Gastrocnemius medialis (tissue), 4 donors: ENCODE measurements at places on chromosomes 12 and 14.

DNA sequence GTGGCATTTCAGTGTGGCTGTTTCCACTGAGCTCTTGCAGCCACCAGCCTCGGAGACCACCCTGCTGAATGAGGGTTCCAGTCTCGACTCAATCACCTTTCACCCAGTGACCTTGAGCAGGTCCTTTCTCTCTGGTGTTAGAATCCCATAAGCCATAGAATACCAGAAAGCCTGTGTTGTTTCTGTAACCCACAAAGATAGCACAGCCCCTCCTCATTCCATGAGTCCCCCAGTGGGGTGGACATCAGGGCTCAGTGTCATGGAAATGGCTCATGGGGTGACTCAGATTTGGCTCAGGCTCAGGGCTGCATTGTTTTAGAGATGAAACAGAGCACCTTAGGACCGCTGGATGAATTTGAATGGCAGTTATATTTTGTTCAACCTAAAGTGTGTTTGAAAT lies 171.5 kb downstream of the PTPN11 start:
- DNase-seq = no peak

- peak; percentile 42 for DNase-seq
These were observed 1.5 kb downstream of the DDHD1 start for GRCh38 chr14:53151523-53152183.

DNA sequence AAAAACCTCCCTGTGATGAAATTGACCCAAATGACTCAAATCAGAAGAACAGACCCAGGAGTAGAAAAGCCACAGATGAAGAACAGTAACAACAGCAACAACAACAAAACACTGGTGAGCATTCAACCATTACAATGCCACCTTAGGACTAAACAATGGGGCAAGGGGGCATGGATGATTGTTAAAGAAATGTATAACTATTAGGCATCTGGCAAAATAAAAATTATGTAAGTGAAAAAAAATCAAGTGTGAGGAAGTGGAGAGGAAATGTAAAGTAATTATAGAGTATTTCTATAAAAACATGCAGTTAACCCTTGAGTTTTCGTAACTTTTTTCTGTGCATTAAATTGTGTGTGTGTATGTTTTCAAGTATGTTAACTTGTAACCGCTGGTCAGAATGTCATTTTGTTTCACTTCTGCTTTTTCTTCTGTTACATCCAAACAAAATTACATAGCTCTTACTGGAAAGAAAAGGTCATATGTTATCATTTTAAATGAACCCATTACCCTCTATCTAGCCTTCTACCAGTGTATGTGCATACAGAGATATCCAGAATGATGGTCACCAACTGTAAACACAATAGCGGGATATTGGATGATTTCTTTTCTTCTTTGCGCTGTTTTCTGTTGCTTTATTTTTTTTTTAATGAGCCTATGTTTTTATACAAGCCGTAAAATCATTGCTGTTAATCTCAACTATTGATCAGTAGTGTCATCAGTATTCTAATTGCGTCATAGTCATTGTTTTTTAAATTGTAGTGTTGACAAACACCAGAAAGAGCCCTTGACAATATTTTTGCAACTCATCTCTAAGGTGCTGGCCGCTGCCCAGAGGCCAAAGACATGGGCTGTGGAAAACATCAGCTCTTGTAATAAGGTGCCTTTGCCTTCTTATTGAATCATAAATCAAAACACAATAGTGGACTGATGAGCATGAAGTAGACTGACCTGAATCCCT lies 170.6 kb downstream of the CRADD start:
- no peak for DNase-seq

- DNase-seq = no peak
These were observed 2.8 kb upstream of the CDKL1 start for GRCh38 chr14:50399251-50400032.

GRCh38 chr14:94227029-94227428 lies 52.9 kb downstream of the PPP4R4 start:
- DNase-seq = no peak

GRCh38 chr14:76337635-76338545 lies 38.0 kb upstream of the ESRRB start:
- no peak for DNase-seq
